ENCODE measurements at places on chromosomes 3 and 15.

- DNase-seq, result peak; percentile 1
Observed at GRCh38 chr3:167354751-167355150, 25.3 kb downstream of the ZBBX start.

DNA sequence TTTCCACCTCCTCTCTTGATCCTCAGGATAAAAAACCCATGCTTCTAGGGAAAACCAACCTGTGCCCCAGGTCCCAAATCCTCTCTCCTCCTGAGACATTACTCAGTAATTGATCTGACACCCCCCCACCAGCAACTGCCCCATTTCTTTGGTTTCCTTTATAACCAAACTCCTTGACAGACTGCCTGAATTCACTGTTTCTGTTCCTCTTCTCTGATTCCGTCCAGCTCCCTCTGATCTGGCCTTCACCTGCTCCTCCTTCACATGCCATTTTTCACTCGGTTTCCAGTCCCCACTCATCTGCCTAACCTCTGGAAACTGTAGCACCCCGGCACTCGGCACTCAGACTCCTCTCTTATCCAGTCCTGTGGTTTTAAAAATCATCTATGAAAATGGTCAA is 2.1 kb downstream of the CCDC51 start:
- no peak for DNase-seq

DNA sequence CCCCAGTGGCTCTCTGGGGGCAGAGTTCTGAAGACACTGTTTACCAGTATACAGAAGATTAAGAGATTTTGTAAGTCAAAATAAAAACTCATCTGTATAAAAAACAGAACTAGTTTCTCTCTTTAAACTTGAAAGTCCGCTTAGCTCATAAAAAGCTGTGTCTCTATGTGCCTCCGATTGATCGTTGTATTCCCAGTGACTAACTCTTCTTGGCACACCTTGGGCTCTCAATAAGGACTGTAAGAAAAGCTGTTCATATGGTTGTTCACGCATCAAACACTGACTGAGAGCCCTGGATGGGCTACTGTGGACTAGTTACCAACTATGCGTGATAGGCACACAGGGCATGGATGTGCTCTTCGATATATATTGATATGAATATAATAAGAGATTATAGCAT is 107.9 kb downstream of the P3H2 start:
- DNase-seq, result no peak

DNA sequence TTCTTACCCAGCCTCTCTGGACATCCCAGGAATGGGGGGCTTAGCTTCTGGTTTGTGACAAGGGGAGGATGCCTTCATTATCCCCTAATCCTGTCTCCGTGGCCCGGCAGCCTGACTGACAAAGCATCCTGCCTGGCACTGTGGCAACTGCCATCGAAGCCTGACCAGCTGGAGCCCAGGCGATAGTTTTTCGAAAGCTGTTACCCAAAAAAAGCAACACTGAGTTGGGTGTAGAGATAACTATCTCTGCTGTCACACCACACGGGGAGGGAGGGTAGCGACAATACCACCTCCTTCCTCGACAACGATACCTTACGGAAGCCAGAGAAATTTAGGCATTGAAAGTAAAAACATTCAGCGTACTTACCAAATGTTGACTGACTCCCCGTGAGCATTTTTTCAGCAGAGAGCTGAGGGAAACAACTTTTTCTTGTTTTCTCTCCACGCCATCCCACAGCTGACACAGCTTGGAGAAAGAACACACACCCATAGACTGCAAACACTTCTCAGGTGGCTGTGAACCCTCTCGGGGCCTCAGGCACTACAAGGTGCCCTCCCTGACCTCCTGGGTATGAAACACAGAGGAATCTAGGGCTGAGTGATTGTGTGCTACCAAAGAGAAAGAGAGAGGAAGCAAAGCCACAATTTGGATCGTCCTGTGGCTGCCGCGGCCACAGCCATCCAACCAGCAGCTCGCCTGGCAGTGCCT is 361.9 kb upstream of the ICE2 start:
- peak; percentile 17 for DNase-seq

- no peak for DNase-seq
Observed at GRCh38 chr3:73796382-73796781, 171.6 kb upstream of the PDZRN3 start.

- DNase-seq, result no peak
Observed at GRCh38 chr3:127839099-127839498, 16.8 kb upstream of the MGLL start.

GRCh38 chr3:195263193-195263924 is 7.6 kb downstream of the XXYLT1 start:
- no peak for DNase-seq

GRCh38 chr3:147937341-147937740 is 528.2 kb downstream of the ZIC1 start:
- DNase-seq, result peak; percentile 42

Measured in tongue (tissue), 3 donors.